ENCODE measurements at places on chromosomes 11 and 22.

DNA sequence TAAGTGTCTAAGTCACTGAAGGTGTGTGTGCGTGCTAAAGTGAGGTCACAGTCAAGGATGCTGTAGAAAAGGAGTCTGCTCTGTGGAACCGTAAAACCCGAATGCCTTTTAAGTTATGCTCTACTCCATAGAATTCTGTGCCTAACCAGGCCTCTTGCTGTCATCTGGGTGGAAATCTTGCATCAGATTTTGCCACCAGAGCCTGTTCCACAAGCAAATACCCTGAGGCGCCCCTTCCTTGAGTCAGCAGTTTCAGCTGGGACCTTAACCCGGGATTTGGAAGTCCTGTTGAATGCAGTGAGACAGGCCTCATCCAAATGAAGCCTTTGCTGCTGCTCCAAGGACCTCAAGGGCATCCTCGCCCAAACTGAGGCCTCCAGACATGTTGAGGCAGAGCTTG, 109.8 kb downstream of the WNT11 start:
- DNase-seq, result no peak

DNA sequence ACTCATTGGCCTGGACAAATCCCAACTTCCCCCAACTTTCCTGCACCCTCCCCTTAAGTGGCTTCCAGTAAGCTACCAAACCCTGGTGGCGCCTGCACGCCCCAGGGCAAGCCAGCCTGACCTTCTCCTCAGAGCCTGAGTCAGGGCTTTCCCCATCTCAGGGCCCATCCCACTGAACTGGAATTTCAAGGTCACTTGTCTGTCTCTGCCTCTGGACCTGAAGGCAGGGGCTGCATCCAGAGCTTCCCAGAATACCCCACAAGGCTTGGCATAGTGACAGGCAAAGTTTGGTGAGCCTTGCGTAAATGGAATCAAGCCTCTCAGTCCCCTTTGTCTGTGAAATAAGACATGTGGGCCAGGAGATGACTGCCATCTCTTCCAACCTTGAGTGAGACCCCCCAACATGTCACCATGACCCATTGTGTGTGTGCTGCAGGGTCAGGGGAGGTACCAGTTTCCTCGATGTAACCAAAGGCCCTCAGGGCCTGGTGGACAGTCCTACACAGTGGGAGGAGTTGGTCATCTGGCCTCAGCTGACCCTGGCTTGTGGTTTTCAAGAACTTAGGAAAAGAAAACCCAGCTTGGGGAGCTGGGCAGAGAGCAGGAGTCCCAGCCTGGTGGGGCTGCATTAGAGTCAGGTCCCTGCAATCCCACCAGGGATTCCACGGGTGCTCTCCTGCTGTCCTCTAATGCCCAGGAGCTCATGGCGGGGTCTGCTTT, 8.9 kb downstream of the ALX4 start:
- no peak for DNase-seq

GRCh38 chr11:35907648-35908431, 36.0 kb upstream of the LDLRAD3 start:
- no peak for DNase-seq

DNA sequence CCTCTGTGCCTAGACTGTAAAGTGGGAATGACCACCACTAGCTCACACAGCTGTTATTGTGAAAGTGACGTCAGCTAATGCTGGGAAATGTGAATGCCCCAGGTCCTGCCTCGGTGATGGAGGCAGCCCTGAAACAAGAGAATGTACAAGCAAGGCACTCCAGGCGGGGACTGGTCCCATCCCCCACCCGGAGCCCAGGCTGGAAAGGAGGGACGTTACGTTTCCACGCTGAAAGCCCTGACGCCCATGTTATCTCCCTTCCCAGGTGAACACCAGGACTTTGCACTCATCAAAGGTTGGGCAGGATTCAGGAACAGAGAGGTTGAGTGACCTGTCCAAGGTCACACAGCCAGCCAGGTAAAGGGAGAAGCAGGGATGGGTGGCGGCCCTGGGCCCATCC, 784 bp downstream of the SULT4A1 start:
- DNase-seq, result no peak

DNA sequence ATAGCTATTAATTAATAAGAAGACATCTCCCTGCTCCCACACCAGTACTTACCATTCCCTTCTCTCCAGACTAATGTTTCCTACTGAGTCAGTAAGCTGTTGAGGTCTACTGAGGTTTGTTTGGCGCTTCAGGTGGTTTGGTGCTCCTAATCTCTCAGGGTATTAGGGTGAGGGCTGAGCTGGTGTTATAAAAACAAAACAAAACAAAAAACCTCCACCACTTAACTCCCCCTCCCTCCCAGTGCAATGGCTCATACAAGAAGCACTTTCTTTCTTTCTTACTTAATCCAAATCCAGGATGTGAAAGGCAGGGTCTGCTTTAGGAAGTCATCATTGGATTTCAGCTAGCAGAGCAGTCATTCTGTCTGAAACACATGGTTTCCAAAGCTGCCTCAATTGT, 15.3 kb downstream of the CSTPP1 start:
- DNase-seq, result no peak
